CD4-positive, alpha-beta T cell treated with Interleukin-6 at 100 ng/mL for 8 hours (primary cell): ENCODE measurements at places on chromosomes 12 and 14.

GRCh38 chr12:103933237-103933636 is 3.0 kb downstream of the HSP90B1 start:
- no peak for DNase-seq

DNA sequence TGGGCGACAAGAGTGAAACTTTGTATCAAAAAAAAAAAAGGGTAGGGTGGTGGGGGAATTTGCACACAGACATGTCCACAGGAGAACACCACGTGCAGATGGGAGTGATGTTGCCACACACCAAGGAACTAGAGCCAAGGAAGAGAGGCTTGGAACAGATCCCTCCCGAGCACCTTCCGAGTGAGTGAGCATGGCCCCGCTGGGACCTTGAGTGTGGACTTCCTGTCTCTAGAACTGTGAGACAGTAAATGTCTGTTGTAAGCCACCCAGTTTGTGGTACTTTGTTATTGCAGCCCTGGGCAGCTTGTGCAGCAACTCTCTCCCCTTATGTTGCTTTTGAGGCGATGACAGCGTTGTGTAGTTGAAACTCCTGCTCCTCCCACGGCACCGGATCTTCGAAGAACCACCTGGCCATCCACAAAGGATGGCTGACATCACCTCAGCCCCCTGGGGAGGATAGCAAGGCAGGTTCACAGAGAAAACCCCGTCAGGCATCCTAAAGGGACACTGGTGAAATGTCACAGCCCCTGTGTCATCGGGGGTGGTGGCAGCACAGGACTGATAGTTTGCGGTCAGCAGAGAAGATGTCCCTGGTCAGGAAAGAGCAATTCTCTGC is 54.7 kb upstream of the PLEKHG3 start:
- no peak for DNase-seq

- no peak for DNase-seq
Measured at GRCh38 chr12:26114720-26115401, 10.0 kb downstream of the BHLHE41 start.

- DNase-seq, result no peak
Measured at GRCh38 chr14:71383510-71383909, 476.3 kb downstream of the PCNX1 start.

DNA sequence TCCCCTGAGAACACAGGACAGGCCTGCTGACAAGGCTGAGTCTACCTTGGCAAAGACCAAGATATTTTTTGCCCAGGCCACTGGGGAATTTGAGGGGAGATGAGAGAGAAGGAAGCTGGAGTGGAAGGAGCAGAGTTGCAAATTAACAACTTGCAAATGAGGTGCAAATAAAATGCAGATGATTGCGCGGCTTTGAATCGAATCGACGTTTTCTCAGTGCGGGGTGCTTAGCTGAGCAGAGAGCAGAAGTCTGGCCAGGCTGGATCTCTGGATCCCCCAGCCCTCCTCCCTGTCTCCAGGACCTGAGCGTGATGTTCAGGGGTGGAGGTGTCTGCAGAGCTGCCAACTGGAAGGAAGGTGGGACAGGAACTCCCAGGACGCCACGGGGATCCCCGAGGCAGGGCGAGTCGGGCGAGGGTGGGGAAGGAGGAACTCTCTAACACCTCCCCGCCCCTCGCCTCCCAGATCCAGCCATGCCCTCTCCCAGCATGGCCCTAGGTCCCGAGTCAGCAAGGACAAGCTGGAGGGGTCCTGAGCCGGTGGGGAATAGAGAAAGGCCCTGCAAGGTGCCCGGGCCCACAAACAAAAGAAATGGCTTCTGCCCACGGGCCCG is 527 bp upstream of the CARMIL3 start:
- no peak for DNase-seq

GRCh38 chr14:90538716-90539495 is 142.1 kb downstream of the CALM1 start:
- no peak for DNase-seq

- DNase-seq, result no peak
Measured at GRCh38 chr12:121190523-121191031, 19.4 kb upstream of the P2RX4 start.

DNA sequence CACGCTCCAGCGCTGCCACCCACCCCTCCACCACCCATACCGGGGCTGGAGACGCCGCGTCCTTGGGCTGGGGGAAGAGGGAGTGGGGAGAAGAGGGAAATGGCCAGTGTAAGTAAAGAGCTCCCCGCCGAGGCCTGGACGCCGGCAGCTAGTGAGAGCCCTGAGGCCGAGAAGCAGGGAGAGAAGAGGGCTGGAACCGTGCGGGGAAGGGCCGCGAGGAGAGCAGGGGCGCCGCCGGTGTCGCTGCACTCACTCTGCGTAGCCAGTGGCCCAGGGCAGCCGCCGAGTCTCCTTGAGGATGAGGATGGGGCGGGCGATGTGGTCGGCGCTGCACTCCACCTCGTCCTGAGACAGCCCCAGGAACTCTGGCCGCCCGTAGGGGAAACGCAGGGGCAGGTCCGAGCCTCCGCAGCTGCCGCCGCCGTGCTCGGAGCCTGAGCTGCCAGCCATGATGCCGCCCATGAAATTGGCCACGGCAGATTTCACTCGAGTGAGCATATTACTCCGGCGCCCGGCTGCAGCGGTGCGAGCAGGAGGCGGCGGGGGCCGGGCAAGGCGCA is 631 bp downstream of the PPM1H start:
- no peak for DNase-seq

GRCh38 chr12:41573445-41573844 is 385.3 kb downstream of the PDZRN4 start:
- no peak for DNase-seq

DNA sequence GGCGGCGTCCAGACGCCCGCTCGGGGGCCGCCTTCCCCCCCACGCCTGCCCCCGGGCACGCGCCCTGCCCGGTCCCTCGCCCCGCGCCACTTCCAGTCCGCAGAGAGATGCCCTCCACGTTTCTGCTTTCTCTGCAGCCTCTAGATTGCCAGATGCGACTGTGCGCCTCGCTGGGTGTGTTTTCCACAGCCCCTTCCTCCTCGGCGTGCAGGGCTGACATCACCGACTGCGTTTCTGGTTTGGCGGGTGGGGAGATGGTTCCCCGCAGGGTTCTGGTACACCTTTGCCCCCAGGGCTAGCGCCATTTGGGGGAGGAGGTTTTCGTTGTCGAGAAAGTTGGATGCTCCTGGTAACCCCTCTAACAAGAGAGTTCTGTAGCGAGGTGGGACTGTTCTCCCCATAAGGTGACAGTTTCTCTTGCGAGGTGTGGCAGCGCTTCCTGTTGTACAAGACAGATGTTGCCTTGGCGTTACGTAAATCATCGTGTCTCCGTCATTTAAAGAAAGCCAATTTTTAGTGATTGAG is 1.5 kb downstream of the CALM1 start:
- peak; percentile 57 for DNase-seq

- no peak for DNase-seq
Measured at GRCh38 chr14:51552768-51553404, 98.8 kb upstream of the FRMD6 start.

GRCh38 chr12:127750076-127750840 is 516.7 kb upstream of the TMEM132C start:
- no peak for DNase-seq

- DNase-seq, result no peak
Measured at GRCh38 chr14:104321088-104321801, 182.9 kb downstream of the KIF26A start.

DNA sequence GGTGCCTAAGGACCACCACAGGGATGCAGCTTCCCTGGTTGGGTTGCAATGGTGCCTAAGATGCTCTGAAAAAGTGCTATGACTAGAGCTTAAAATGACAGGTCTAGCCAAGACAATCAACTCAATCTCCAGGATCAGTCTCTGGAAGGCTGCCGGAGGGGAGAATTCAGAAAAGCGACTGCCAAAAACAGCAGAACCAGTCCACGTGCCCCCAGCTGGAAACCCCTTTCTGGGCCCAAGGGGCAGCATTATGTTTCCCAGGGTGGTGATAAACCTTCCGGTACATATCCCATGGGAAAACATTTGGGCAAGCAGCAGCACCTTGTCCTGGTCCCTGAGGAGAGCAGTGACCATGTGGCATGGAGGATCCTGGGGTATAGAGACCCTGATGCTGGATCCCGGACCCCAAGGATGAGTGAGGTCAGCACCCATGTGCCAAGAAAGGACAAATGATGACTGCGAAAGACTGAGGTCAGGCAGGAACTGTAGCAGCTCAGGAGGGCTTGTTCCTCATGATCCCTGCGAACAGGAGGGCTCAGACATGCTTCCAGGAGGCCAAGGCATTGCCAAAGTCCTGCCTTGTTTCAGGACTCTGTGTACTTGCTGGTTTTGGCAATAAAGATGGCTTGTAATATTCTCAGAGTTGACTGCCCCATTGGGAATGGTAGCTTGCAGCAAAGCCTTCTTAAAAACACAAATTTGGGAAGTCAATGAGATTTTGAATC is 49.9 kb upstream of the LTBP2 start:
- DNase-seq, result no peak

- no peak for DNase-seq
Measured at GRCh38 chr12:75850721-75851462, 180.7 kb downstream of the PHLDA1 start.
